ENCODE measurements at places on chromosomes 1 and 21.

GRCh38 chr1:100164216-100164615 lies 13.8 kb downstream of the LRRC39 start:
- no peak for DNase-seq

- no peak for DNase-seq
Measured at GRCh38 chr1:244114892-244115291, 63.8 kb downstream of the ZBTB18 start.

- no peak for DNase-seq
Measured at GRCh38 chr1:40423264-40423642, 27.0 kb upstream of the ZFP69B start.

- DNase-seq, result no peak
Measured at GRCh38 chr1:196873385-196873784, 14.5 kb upstream of the CFHR4 start.

- DNase-seq, result no peak
Measured at GRCh38 chr1:213987422-213987926, 299 bp upstream of the PROX1 start.

DNA sequence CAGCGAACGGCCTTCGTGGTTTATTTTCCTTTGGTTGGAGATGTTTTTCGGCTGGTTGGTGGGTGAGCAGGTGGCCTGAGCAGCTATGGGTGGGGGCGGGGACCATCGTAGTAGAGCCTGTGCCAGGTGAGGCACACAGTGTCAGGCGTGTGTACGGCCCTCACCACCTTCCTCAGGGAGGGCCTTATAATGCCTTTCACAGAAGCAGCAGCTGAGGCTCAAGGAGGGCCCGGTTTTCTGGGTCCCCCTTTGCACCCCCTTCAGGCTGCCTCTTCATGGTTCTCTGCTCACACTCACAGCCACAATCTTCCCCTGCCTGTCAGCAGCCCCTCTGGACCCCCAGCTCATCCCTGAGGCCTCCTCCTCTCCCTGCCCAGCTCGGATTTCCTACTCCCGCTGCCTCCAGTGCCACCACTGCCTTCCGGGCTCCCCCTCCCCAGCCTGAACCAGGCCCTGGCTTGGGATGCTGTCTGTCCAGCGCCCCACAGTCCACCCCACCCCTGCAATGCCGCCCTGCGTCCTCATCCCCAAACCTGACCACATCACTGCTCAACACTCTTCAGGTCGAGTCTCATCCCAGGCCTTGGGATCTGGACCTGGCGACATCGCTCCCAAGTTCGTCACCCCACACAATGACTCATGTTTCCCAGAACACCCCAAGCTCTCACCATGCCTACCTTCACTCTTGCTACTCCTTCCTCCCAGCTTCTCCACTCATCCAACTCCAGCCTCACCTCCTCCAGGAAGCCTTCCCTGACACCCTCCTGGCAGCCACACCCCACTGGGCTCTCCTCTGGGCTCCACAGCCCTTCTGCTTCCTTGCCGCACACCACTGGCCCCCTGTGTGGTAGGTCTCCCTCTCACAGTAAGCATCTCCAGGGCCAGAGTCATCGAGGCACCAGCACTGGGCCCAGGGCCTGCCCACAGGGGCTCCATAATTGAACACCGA lies 53.9 kb downstream of the DMRTB1 start:
- no peak for DNase-seq
